ENCODE measurements at places on chromosomes 11 and 22.

GRCh38 chr11:120031156-120031555 is 106.8 kb downstream of the TRIM29 start:
- DNase-seq, result no peak

DNA sequence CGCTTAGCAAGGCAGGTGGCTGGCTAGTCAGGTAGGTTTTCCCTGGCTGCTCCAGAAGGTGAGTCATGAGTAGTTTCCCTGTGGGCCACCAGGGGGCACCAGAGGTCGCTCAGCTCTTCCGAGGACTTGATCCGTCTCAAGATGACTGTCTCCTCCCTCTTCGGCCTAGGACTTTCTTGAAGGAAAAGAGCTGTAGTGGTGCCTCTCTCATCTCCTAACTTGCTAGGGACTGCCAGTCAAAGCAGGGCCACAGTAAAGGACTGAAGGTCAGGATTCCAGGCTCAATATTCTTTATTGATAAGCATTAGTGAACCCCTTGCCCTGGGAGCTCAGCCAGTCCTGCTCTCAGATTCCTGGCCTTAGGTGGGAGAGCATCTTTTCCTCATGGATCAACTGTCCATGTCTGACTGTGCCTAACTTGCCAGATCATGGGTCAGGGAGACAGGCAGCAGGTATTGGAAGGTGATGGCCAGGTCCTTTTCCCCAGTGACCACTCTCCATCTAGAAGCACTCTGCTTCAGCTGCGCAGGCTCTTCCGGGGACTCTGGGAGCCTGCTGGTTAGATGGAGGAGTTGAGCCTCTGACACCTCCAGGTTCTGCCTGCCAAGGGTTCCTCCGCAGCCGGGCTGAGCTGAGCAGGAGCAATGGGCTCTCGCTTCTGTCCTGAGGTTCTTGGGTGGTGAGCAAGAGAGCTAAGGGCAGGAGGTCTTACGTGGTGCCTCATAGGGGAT is 1.9 kb downstream of the POLD4 start:
- peak; percentile 72 for DNase-seq

GRCh38 chr11:108895579-108896480 is 231.0 kb downstream of the DDX10 start:
- DNase-seq, result peak; percentile 48

GRCh38 chr22:37804881-37805809 is 2.6 kb upstream of the GCAT start:
- peak; percentile 68 for DNase-seq

DNA sequence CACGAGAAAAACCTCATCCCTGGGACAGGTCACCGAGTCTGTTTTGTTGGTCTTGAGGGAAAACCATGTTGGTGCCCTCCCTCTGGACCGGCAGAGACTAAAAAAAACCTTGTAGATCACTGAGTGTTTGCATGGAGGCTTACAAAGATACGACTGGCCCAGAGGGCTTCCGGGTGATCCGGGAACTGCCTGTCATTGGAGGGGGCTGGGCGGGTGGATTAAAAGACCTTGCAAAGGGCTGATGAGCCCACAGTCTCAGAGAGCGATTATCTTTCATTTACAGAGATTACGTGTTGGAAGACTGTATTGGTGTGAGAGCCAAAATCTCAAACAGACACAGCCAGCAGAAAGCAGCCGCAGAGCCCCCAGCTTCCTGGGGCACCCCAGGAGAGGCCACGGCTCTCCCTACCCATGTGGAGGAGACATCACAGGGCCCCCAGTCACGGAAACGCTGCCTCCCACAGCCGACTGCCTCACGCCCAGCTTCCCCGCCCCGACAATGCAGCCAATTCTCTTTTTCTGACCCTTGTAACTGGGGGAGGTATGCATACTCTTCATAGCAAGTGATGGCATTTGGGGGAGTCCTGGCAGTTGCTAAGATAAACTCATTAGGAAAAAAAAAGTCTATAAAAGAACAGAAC is 426.4 kb downstream of the CTTN start:
- DNase-seq, result no peak

DNA sequence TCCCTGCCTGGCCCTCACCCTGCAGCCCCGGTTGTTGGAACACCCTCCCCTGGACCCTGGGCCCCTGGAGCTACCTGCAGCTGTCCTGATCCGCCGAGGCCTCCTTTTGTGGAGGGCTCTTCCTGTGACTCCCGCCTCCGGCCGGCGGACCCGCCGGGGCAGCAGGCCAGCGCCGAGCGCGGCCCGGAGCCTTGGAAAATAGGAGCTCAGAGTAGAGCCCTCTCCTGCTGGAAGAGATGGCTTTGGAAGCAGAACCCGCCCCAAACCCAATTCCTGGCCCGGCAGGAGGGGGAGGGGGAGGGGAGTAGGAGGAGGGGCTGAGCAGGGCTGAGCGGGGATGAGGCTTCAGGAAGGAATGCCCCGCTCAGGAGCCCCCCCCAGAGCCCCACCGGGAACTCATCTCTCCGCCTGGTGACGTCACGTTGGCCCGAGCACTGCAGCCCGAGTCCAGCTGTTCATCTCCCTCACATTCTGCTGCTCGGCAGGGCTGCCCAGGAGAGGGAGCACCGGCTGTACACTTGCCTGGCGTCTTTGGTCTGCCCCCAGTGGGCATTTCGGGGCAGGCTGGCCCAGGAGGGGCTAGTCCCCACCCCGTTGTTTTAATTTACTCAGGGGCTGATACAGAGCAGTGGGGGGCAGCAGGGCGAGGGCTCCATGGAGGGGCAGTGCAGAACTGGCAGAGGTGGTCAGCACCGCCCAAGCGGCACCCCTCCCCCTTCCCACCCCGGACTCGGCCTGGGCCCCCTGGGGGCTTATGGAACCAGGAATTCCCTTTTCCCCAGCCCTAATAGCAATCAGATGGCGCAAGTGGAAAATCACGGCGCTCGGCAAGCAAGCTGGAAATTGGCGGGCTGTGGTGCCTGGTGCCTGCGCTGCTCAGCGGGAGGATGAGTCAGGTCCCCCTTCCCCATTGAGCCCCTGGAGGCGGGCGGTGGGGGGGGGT is at the start of gene MRGPRF:
MRGPRF (minus strand) TSS at position 238 of the 943 bp plus-strand sequence. CDS start 3,345 bp downstream, outside the sequence.
- peak; percentile 45 for DNase-seq

DNA sequence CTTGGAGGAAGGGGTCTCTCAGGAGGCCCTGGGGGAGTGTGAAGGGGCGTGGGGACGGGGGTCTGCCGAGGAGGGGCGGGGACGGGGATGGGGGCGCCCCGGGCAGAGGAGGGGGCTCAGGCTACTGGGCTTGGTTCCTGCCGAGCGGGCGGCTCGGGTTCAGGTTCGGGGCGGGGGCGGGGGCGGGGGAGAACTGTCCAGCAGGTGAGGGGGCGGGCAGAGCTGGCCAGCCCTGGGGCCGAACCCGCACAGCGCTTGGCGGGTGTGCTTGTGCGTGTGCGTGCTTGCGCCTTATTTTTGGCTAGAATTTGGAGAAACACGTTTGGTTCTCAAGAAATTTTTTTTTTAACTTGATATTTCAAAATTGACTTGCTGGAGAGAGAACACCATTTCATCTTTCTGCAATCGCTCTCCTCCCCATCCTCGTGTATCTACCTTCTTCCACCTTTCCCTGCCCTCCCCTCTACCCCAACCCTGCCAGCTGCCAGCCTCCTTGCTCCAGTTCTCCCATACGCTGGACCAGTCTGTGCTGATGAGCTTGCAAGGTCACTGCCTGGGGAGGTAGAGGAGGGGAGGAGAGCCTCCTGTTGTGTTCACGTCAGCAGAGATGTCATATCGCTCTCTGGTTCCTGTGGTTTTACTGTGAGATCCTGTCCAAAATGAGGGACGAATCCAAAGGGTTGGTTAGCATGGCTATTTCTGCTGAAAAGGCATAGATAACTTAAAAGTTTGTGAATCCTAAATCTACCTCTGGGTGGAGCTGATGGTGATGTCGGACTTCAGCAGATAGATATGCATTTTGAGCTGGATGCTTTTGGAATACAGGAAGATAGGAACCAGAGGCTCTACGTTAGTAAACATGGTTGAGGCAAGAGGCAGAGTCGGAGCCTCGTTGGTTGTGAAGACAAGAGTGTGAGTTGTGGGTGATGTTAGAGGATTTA is 668 bp downstream of the MADD start:
- DNase-seq, result peak; percentile 57

DNA sequence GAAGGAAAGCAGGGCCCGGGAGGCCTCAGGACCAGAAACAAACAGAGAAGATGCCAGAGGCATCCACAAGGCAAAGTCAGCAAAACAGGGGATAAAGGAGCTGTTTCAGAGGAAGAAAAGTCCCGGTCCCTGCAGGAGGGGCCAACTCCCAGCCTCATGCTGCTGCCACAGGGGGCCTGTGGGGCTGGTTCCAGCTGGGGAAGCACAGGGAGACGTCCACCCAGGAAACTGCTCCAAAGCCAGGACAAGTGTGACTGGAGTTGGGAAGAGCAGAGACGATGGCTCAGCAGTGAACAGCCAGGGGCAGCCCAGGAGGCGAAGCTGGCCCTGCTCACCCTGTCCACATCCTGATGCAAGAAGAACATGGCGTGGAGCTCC is 454.4 kb downstream of the BRD1 start:
- no peak for DNase-seq

GRCh38 chr11:18193010-18193409 is 20.4 kb downstream of the MRGPRX4 start:
- no peak for DNase-seq

GRCh38 chr11:124740277-124740882 is 638 bp downstream of the NRGN start:
- no peak for DNase-seq

- DNase-seq, result peak; percentile 37
Observed at GRCh38 chr22:37260901-37261336, 16.9 kb upstream of the RAC2 start.

DNA sequence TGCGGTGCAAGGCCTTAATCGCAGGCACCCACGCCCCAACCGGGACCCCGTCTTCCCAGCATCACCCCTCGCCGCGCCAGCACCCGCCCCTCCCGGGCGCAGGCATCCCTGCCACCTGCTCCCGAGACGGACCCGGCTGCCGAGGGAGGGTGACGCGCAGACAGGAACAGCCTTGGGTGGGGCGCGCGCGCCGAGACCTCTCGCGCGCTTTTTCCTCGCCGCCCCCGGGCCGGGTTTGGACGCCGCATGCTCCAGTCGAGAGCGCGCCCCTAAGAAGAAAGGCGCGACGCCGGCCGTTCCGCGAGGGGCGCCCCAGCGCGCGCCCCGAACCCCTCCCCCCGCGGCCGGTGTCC is 504 bp downstream of the CFL1 start:
- no peak for DNase-seq

DNA sequence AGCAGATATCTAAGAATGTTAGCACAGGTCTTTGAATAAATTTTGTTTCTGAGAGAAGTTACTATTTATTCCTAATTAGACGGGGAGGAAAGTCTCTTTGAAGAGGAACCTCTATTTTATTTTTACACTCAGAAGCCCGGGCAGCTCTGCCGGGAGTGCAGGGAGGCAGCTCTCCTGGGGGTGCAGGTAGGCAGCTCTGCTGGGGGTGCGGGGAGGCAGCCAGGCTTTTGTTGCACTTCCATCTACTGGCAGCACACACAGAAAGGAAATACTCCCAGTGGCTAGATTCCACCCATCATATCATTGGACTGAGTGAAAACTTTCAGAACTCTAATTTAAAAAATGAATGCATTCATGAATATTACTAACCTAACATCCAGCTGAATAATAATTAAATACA is 24.6 kb downstream of the OR10A6 start:
- no peak for DNase-seq

DNA sequence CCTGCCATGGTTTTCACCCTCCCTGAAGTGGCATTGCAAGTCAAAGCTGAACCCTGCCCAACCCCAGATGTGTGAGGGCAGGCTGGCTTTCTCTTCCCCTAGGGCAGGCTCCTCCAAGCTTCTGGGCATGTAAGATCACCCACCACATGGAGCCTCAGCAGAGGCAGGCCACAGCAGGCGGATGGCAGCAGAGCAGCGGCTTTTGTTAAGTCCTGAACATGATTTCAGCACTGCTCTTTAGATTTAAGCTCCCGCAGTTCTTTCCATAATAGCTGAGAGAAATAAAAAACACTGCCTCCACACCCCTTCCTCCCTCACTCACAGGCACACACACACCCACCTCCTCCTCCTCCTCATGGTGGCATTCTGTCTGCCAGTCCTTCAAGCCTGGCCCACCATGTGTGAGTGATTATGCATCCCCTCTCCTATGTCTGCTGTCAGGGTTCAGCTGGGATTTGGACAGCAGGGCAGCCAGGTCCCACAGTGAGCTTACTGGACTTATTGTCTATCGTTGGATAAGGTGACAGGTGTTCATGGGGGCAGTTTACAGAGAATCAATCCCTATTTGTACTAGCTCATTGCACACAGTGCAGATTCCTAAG is 5.0 kb upstream of the NTM start:
- no peak for DNase-seq

- no peak for DNase-seq
Observed at GRCh38 chr22:22689621-22690345, 45.4 kb downstream of the GGTLC2 start.

DNA sequence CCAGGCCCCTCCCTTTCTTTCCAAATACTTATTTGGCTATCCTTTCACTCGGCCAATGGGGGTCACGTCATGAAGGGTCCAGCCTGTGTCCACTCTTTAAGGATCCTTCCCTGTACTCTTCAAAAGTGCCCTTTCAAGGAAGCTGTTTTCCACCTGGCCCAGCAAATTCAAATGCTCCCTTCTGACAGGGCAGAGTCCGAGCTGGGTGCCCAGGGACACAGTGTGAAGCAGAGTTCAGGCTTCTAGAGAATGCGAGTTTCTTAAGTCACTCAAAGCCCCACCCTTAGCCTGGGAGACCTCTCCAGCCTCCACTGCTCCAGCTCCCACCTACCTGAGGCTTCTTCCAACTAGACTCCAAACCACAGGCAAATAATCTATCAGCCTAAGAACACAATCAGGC is 5.5 kb upstream of the APOA1 start:
- peak; percentile 68 for DNase-seq

GRCh38 chr11:444396-445144 is 2.8 kb upstream of the ANO9 start:
- peak; percentile 15 for DNase-seq

- no peak for DNase-seq
Observed at GRCh38 chr11:3890806-3891205, 35.3 kb downstream of the STIM1 start.

- DNase-seq, result no peak
Observed at GRCh38 chr11:91860661-91861060, 364.0 kb upstream of the FAT3 start.

DNA sequence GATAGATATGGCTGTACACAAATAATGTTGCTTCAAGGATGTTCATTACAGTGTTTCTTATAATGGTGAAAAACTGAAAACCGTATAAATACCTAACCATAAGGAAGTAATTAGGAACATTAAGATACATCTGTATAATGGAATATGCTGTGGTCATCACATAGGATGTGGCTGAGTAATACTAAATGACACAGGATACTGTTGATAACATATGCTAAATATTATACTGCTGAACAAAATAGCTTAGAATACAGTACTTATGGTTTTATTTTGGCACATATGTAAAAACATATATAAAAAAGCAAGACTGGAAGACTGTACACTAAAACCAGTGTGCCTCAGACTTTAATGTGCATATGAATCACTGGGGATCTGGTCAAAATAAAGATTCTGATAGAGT is 43.8 kb downstream of the FBXO7 start:
- DNase-seq, result no peak

Measured in amniotic epithelial cell (primary cell).